Cardiac atrium fibroblast (primary cell): ENCODE measurements at places on chromosomes 5 and 9. TPM values are rescaled to one million over a fixed set of nuclear protein-coding genes. Genes with fewer than 3 reads are reported as not detected.

The GRXCR2 gene
- not detected in 2 replicates for total RNA-seq

The SLC22A4 gene
- 1.4 and 5.2 TPM in 2 replicates for total RNA-seq

The C9orf72 gene
- total RNA-seq, result 5.8 TPM in 2 replicates

The GFPT2 gene
- total RNA-seq, result 57.0 and 80.7 TPM in 2 replicates

The IRX4 gene
- total RNA-seq, result not detected in 2 replicates

The CPEB4 gene
- total RNA-seq, result 15.7 and 21.7 TPM in 2 replicates

The LCN9 gene
- total RNA-seq, result not detected in 2 replicates
